ENCODE measurements at places on chromosomes 6 and 20. TPM values are rescaled to one million over a fixed set of nuclear protein-coding genes. Genes with fewer than 3 reads are reported as not detected.
A peak's percentile ranks its signal among the peaks of the same experiment; 100 is the strongest.

GRCh38 chr6:51141080-51141479, 322.4 kb downstream of the TFAP2B start:
- no peak overlapping the region for H3K27ac ChIP-seq
- H3K4me3 ChIP-seq: no peak overlapping the region
- DNase-seq: no peak
- H3K27me3 ChIP-seq: no peaks in the 10 kb centered on the region

GRCh38 chr6:34236131-34236442, 586 bp upstream of the HMGA1 start:
- peaks cover 4% of the 10 kb centered on the region for H3K27me3 ChIP-seq
- peak overlapping the region; percentile 78 for H3K4me3 ChIP-seq
- peaks cover 20% of the 10 kb centered on the region for H3K36me3 ChIP-seq
- DNase-seq: no peak
- peak overlapping the region; percentile 73 for H3K27ac ChIP-seq
- peaks cover 41% of the 10 kb centered on the region for H3K4me1 ChIP-seq

DNA sequence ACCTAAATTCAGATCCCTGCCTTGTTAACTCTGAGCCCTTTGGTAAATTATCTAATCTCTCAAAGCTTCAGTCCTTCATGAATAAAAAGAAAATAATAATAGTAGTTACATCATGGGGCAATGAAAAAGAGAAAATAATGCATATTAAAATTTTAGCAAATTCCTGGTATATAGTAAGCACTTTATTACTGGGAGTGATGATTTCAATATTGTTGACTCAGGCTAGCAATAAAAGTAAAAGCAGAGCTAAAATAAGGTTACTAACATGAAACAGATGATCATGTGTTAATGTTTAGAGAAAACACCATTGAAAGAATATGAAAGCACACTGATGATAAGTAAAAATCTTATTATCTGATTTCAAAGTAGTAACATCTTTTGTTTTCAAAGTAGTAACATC, 13.6 kb downstream of the GINS1 start:
- DNase-seq: no peak
- peaks cover 9% of the 10 kb centered on the region for H3K4me1 ChIP-seq
- peaks cover 4% of the 10 kb centered on the region for H3K36me3 ChIP-seq

GRCh38 chr6:151236668-151237401, 2.9 kb upstream of the AKAP12 start:
- H3K4me1 ChIP-seq: no peaks in the 10 kb centered on the region
- no peak for DNase-seq
- no peak overlapping the region for H3K4me3 ChIP-seq

- DNase-seq: no peak
- H3K27ac ChIP-seq: no peak overlapping the region
- H3K36me3 ChIP-seq: no peaks in the 10 kb centered on the region
- no peak overlapping the region for H3K4me3 ChIP-seq
- H3K4me1 ChIP-seq: no peaks in the 10 kb centered on the region
These were observed 92.6 kb downstream of the GRIK2 start for GRCh38 chr6:101486124-101486523.

DNA sequence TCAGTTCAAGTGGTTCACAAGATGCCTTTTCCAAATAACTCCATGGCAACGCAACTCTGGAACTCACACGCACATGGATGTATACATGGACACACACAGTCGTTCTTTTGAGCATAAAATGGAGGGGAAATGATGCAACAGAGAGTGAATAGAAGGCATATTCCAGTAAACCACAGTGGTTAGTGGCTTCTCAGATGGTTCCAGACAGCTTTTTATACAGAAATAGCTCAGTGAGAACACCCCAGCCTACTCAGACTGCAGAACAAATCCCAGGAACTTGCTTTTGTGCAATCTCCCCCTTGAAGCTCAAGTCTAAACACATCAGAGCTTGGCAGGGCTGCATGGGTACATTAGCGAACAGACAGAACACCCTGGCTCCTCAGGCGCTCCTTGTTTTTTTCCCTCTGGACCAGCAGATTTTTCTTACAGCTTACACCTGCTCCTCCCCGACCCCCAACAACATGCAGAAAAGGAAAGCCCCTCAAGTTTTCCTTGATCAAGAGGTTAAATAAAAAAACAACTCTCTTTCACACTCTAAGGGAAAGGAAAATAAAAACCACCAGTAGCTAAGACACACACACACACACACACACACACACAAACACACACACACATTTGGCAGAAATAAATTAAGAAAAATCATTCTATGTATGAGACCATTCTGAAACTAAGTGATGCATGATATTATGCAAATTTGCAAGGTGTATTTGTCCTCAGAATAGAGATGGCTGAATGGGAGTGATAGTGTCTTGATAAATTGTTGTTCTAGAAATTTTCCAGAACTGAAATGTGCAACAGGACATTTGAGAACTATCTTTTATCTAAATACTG, 51.2 kb upstream of the RANBP9 start:
- H3K4me3 ChIP-seq: peak overlapping the region; percentile 22
- H3K27ac ChIP-seq: peak overlapping the region; percentile 34
- H3K36me3 ChIP-seq: no peaks in the 10 kb centered on the region
- H3K27me3 ChIP-seq: peaks cover 1% of the 10 kb centered on the region

GRCh38 chr6:26367114-26367513, 2.1 kb downstream of the BTN3A2 start:
- no peak for DNase-seq
- no peaks in the 10 kb centered on the region for H3K36me3 ChIP-seq
- H3K27me3 ChIP-seq: no peaks in the 10 kb centered on the region
- H3K27ac ChIP-seq: peak overlapping the region; percentile 11
- H3K4me3 ChIP-seq: no peak overlapping the region

DNA sequence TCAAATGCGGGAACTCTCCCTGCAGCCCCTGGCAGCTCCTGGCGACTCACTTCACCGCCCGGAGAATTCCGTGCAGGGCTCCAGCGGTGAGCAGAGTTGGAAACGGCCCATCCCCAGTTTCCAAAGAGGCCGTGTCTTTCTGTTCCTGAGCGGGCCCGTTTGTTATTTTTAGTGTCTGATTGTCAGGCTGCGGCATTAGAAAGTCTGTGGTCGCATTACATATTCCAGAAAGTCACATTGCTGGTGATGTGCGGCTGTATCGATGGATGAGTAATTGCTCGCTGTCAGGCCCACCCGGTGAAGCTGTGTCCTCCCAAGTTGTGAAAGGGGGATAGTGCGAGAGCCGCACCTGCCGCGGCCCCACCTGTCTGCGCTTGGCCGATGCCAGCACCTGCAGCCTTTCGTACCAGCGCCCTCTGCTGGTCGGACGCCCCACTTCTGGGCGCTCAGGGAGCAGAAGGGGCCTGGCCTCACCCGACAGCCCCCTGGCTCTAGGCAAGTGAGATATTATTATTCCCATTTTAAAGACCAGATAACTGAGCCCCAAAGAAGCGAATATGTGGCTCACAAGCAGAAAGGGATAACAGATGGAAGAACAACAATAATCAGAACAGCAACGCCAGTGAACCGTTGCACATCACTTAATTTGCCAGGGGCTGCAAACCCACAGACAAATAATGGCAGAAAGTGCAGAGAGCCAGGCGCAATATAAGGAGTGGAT, 244.9 kb downstream of the TSHZ2 start:
- H3K4me3 ChIP-seq: no peak overlapping the region
- DNase-seq: no peak
- no peak overlapping the region for H3K27ac ChIP-seq
- H3K36me3 ChIP-seq: no peaks in the 10 kb centered on the region
- no peaks in the 10 kb centered on the region for H3K4me1 ChIP-seq
- no peaks in the 10 kb centered on the region for H3K27me3 ChIP-seq

GRCh38 chr6:45643126-45643525, 265.4 kb upstream of the SUPT3H start:
- H3K27me3 ChIP-seq: no peaks in the 10 kb centered on the region
- H3K4me1 ChIP-seq: peaks cover 33% of the 10 kb centered on the region
- no peak for DNase-seq

DNA sequence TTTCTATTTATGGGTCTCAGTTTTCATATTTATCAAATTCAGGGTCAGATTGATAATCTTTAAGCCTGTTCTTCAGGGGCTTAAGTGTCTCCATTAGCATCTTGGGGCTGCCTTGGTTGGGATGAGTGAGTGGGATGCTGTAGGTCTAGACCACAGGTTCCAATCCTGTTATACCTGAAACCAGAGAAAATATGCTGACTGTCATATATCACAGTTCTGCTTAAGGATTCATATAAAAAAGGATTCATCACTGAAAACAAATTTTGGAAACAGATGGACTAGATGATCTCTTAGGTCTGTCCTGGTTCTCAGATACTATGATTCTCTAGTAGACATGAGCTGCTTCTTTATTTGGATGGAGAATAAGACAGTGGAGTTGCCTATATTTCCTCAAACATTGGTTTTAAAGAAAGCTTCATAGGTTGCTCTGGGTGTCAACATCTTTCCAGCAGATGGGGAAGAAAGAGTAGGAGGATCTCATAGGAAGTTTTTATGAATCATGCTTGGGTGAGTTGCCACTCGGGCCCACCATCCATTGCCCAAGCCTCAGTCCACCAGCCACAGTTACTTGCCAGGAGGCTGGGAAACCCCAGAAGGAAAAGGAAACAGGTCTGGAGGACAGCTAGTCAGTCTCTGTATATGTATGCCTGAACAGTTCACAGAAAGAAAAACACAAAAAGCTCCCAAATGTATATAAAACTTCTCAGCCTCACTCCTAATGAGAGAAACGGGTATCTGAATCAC, 42.9 kb upstream of the MAP7 start:
- H3K4me1 ChIP-seq: peaks cover 50% of the 10 kb centered on the region
- peaks cover 2% of the 10 kb centered on the region for H3K27me3 ChIP-seq
- DNase-seq: no peak
- H3K27ac ChIP-seq: peak overlapping the region; percentile 100
- peak overlapping the region; percentile 79 for H3K4me3 ChIP-seq

DNA sequence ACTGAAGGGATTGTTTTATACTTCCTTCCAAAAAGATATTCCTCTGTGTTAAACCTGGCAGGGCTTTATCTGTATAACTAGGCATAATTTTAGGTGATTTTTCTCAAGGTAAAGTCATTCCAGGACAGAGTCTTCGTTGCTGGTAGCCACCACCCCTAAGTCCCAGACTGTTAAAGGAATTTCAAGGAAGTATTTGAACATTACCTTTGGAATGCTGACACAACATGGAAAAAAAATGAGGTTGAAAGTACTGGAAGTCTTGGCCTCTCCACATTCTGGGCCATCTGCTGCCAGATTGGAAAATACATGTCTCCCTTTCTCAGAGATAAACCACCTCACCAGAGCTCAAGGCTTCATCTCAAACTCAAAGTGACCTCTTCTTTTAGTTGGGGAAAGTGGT, 27.0 kb upstream of the ETV7 start:
- DNase-seq: peak; percentile 17
- H3K4me1 ChIP-seq: peaks cover 13% of the 10 kb centered on the region
- peaks cover 4% of the 10 kb centered on the region for H3K36me3 ChIP-seq
- H3K27ac ChIP-seq: peak overlapping the region; percentile 47

DNA sequence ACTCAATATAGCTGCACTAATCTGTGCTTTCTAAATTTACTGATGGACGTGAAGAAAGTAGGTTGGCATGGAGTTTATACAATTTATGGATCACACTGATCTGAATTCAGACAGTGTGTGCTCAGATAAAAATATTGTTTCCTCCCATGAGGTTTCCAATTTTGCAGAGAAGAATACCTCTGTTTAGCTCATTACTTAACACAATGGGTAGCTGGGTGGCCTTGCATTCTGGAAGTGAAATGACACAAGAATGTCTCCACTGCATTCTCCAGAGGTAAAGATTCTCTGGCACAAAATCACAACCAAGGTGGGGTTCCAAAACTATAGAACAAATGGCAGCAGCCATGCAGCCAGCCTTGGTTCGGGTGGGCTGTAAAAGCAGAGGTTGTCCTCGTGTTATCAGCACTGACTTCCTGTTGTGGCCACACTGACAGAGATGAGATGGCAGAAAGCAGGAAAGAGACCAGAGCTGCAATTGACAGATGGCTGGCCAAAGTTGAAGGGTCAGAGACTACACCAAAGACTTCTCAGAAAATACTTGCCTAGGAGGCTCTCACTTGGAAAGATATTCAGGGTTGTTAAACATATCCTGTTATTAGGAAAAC, 50.2 kb downstream of the HDAC2 start:
- no peaks in the 10 kb centered on the region for H3K36me3 ChIP-seq
- no peak overlapping the region for H3K4me3 ChIP-seq
- DNase-seq: no peak
- no peaks in the 10 kb centered on the region for H3K27me3 ChIP-seq

DNA sequence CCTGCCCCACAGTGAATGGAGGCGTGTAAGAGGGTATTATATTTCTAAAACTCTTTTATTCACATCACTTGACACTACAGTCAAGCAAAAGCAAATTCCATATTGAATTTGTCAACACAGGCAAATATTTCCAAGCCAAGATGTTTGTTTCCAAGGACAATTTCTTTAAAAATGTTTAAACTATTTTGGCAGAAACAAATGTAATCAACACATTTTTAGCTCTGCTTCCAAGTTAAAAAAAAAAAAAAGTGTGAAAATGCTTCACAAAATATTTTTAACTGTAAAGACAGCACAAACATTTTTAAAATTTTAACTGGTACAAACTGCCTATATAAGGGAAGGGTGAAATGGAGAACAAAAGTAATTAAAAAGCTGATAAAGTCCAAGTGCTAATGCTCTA, 44.9 kb upstream of the DST start:
- H3K27me3 ChIP-seq: no peaks in the 10 kb centered on the region
- H3K4me1 ChIP-seq: peaks cover 89% of the 10 kb centered on the region
- peaks cover 50% of the 10 kb centered on the region for H3K36me3 ChIP-seq
- H3K4me3 ChIP-seq: peak overlapping the region; percentile 88
- no peak for DNase-seq
- H3K27ac ChIP-seq: peak overlapping the region; percentile 44

DNA sequence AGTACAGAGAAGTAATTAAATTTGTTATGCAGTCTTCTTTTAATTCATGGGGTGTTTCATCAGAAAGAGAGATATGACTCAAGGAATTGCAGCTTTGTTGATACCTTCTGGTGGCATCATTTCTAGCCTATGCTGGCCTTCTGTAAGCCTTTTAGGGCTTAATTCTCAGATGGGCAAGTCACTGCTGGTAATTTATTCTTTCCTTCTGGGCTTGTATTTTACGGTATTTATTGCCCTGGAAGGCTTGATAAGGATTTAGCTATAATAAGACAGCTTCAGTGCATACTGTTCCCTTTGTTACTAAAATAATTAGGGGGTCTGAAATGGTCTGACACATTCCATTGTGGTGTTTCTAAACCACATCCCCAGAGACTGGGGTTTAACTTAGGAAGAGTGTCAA, 57.9 kb upstream of the EMILIN3 start:
- H3K27ac ChIP-seq: peak overlapping the region; percentile 63

Gene DLK2
- total RNA-seq: 1.9 TPM

Gene MYMX
- total RNA-seq: not detected

Gene ENPP5
- not detected for total RNA-seq

Gene CYP24A1
- total RNA-seq: 0.28 TPM

Gene UBE2V1
- total RNA-seq: 228 TPM

Gene TBXT
- total RNA-seq: not detected

Gene HM13
- total RNA-seq: 270 TPM

Gene WFDC12
- not detected for total RNA-seq

Gene TUBB1
- not detected for total RNA-seq

Gene GRM4
- total RNA-seq: not detected

Gene CD164
- total RNA-seq: 243 TPM

Gene PPP1R14C
- total RNA-seq: not detected

Gene NRN1
- total RNA-seq: not detected

Gene FAM83B
- total RNA-seq: not detected

All from HFFc6 (cell line).